ENCODE measurements at places on chromosomes 4 and X.

DNA sequence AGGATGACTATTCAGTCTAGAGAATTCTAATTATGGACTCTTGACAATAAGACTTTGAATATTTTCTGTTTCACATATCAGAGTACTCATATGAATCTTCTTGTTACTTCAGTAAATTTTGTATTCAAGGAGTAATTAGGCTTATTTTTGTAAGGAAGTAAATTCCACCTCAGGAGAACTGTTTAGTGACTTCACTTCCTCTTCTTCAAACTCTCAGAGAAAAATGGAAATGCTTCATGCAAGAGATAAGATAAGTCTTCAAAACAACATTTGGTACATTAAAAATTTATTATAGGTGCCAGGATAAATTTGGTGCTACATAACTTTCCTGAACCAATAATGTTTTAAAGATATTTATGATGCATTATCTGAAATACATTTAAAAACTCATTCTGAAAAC, 1421.9 kb downstream of the PCDH7 start:
- no peak for DNase-seq

DNA sequence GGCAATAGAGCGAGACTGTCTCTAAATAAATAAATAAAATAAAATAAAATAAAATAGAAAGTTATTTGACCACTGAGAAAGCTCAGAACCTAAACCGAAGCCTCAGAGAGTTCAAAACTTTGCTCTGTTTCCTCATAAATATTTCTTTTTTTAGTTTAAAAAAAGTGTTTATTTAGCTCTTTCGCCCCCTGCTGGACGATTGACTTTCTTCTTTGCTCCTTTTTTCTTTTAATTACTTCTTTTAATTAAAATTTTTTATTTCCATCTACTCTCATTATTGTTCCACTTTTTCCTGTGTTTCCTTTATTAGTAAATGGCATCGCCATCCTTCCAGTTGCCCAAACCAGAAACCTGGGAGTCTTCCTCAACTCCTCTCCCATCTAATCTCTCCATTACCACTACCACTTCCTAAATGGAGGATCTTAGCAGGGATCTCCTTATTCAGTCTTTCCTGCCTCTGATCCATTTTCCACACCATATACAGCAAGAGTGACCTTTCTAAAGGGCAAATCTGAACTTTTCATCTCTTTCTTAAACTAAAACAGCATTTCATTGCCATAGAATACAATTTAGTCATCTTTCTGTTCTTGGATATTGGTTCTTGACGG, 728 bp upstream of the IL13RA2 start:
- DNase-seq: no peak

- DNase-seq: peak; percentile 40
Measured at GRCh38 chr4:6688879-6689505, 4.7 kb upstream of the S100P start.

DNA sequence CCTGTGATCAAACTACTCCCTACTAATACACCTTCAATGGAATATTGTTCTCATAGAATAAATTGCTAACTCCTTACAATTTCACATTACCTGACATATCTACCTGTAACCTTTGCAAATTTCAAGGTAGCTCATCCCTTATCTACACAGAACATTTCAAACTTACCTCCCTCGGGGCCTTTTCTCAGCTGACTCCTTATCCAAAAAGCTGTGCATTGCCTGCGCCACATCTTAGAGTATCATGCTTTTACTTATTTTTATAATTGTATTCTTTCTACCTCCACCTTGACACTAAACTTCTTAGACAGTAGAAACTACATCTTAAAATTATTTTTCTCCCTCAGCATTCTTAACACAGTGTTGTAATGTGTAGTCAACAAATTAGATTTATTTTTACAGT, 198.5 kb downstream of the FBXO8 start:
- no peak for DNase-seq

DNA sequence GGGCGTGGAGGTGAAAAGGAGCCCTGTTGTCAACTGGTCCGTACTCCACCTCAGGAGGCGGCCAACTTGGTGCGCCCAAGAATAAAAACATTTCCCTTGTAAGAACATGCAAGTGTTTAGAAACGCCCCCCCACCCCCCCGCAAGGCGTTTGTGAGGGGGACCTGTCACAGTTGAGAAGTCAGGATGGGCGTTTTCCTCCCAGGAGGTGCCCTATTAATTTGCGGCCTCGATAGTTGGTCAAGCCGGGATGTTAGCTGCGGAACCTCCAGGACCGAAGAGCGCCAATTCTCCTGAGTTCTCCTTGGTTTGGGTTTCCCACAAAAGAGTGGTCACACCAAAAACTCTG, 651 bp upstream of the SAP30 start:
- DNase-seq: peak; percentile 29

- no peak for DNase-seq
Measured at GRCh38 chrX:1034717-1035116, 177.7 kb downstream of the CRLF2 start.

- DNase-seq: no peak
Measured at GRCh38 chr4:6663596-6664393, 23.3 kb downstream of the MRFAP1 start.

- DNase-seq: no peak
Measured at GRCh38 chrX:123308658-123309057, 124.6 kb downstream of the GRIA3 start.

DNA sequence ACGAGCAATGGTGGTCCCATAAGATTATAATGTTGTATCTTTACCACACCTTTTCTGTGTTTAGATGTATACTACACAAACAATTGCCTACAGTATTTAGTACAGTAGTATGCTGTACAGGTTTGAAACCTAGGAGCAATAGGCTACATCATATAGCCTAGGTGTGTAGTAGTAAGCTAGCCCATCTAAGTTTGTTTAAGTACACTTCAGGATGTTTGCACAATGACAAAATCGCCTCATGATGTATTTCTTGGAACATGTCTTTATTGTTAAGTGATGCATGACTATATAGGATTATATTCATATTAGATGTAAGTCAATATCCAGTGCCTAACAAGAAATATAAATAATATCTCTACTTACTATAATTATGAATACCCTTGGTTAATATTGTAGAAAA, 104.6 kb downstream of the SLC10A6 start:
- no peak for DNase-seq

GRCh38 chr4:79904331-79904730, 168.7 kb downstream of the ANTXR2 start:
- DNase-seq: no peak

DNA sequence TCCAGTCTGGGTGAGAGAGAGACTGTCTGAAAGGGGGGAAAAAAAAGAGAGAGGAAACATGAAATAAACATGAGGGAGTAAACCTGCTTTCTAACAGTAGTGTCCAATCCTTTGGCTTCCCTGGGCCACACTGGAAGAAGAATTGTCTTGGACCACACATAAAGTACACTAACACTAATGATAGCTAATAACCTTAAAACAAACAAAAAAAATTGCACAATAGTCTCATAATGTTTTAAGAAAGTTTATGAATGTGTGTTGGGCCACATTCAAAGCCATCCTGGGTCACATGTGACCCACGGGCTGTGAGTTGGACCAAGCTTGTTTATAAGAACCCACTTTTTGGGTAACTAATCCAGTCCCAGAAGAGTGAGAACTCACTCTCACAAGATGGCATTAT, 30.3 kb downstream of the PDS5A start:
- DNase-seq: no peak

DNA sequence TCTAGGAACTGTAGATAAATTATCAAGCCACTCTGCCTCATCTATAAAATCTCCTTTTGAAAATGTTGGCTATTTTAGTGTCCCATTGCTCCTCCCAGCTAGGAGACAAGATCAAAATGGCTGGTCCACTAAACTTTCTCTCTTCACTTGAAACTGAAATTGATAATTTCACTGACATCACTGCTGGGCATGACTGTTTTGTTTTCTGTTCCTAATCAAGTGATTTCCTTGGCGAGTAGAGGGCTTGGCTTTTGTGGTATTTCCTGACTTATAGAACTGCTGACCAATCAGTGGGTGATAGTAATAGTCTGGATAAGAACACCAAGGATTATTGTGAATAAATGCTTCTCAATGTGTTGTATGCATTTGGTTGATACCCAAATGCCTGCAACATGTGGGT, 2152.9 kb downstream of the ARAP2 start:
- DNase-seq: no peak

DNA sequence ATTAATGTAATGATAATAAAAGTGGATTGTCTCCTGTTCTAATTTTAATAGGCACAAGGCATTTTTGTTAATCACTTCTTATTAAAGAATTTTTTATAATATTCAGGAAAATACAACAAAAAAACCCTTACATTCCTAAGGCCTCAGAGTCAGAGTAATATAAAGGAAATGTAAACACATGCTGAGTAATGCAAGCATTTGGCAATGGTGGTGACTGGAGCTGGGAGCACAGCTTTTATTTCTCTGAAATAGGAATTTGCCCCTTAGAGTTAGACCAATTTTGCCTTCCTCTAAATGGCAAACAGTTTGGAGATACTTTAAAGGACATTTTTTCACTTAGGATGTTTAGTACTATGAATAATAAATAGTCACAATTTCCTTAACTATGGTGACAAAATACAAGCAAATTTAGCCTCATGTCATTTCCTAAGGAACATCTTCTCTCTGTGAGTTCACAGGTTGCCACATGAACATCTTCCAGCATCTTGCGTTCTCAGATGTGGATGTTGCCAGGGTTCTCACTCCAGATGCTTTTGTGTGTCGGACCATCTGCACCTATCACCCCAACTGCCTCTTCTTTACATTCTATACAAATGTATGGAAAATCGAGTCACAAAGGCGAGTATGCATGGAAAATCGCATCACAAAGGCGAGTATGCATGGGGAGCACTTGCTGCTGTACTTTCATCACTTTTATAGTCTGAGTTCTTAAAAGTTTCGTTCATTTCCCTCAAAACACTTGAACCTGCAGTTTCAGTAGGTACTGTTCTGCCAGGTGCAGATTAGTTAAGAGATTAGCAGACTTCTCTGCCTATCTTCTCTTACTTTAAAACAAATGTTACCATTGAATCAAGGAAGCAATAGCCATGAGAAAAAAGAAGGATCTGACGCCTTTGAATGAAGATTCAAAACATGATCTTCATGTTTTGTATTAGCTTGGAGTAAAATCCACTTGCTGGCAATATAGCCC, 15.9 kb upstream of the F11 start:
- DNase-seq: no peak

DNA sequence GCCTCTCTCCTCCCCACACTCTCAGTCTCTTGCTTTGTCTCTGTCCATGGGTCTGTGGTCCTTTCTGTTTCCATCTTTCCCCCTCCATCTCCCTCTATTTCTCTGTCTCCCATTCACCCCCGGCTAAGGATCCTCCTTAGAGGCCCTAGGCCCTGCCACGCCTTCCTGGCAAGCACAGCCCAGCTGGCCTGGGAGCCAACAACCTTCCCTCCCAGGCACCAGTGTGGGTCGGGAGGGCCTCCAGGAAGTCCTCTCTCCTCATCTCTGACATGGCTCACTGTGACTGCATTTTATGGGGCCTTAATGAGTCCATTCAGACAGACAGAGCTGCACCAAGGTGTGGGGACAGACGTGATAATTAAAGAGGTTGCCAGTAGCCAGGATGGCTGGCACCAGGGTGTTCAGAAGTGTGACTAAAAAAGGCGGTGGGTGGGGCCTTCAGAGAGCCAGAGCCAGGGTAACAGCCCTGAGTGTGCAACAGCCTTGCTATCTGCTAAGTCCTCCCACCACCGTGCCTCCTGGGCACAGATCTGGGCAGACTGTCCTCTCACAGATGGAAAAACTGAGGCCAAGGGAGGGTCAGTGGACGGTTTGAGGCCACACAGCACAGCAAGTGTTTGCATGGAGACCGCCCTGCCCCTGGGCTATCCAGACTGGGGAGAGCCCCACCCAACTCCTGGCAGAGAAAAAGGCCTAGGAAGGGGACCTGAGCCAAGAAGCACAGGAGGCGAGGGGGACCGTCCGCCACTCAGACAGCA, 31.5 kb downstream of the BLOC1S4 start:
- DNase-seq: no peak

- no peak for DNase-seq
Measured at GRCh38 chrX:76420237-76420636, 7.3 kb upstream of the MAGEE1 start.

- DNase-seq: no peak
Measured at GRCh38 chrX:142096253-142096652, 108.8 kb downstream of the MAGEC2 start.

DNA sequence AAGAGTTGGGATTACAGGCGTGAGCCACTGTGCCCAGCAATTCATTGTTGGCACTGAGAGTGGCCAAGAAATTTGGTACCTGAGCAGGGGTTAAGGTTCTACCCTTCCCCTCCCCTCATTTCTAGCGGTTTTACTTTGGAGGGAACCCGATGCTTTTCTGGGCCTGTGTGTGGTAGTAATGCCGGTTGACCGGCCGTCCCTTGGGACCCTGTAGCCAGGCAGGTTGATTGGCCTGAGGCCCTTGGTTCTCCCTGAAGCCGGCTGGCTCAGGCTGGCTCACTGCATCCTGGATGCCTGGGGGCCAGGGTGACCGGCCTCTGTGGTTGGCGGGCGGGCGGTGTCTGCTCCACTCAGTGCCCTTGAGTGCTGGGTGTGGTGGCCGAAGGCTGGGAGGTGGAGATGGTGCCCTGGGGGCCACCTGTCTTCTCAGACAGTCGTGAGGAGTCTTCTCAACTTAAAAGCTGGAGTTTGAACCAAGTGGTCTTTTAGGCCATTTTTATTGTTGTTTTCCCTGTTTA, 45.6 kb downstream of the RGS12 start:
- DNase-seq: no peak

DNA sequence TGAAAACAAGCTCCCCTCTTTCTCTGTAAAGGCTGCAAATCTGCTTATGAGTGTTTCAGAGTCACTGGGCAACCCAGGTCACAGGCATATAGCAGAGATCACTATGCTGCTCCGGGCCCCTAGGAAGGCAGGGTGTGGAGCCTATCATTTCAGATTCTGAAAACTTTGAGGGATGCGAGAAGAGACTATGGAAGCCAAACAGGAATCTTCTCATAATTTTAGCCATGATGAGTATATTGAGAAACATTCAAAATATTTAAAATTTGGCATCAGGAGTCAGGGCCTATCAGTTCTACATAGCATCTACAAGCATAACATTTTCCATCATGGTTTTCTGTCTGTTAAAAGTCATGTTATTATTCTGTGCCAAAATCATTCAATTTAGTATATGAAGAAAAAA, 61.7 kb upstream of the ATXN3L start:
- no peak for DNase-seq

- DNase-seq: no peak
Measured at GRCh38 chr4:91502365-91502764, 801.4 kb upstream of the GRID2 start.

DNA sequence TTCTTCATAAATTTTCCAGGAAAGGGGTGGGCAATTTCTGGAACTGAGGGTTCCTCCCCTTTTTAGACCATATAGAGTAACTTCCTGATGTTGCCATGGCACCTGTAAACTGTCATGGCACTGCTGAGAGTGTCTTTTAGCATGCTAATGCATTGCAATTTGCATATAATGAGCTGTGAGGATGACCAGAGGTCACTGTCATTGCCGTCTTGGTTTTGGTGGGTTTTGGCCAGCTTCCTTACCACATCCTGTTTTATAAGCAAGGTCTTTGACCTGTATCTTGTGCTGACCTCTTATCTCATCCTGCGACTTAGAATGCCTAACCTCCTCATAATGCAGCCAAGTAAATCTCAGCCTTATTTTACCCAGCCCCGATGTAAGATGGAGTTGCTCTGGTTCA, 577.8 kb downstream of the NLGN4X start:
- DNase-seq: no peak

GRCh38 chr4:38804654-38805295, at the start of gene TLR1:
Gene TLR1 (minus strand): TSS chr4:38804791. CDS start chr4:38798831, 5,960 bp downstream.
- no peak for DNase-seq

Measured in stimulated activated CD8-positive, alpha-beta memory T cell treated with anti-CD3 and anti-CD28 coated beads, Interleukin-15, amount 100 ng/mL, for 24 hours (primary cell).